Heart left ventricle (tissue), 16 donors: ENCODE measurements at places on chromosomes 16 and 17.

- no peak for DNase-seq
Observed at GRCh38 chr17:75199886-75200618, 5.4 kb upstream of the NUP85 start.

DNA sequence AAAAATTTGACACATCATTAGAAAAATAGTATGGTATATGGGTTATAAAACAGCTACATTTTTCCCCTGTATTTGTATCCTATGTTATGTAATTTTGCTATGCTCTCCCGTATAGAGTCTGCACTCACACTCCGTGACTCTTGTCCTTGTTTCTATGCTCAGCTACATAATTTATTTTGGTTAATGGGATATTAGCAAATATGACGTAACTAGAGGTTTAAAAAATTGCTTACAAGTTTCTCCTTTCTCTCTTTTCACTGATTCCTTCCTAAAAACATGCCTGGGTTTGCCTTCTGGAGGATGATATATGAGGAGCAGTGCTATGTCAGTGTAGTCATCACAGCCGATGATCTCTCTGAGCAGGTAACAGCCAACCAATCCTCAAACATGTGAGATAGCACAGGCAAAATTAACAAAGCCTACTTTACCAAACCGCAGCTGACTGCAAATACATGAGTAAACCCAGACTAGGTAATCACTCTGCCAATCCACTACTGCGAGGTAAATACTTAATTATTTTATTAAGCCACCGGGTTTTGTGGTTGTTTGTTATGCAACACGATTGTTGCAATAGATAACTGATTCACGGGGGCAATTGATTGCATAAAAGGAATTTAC is 126.9 kb downstream of the KIF2B start:
- DNase-seq, result no peak

DNA sequence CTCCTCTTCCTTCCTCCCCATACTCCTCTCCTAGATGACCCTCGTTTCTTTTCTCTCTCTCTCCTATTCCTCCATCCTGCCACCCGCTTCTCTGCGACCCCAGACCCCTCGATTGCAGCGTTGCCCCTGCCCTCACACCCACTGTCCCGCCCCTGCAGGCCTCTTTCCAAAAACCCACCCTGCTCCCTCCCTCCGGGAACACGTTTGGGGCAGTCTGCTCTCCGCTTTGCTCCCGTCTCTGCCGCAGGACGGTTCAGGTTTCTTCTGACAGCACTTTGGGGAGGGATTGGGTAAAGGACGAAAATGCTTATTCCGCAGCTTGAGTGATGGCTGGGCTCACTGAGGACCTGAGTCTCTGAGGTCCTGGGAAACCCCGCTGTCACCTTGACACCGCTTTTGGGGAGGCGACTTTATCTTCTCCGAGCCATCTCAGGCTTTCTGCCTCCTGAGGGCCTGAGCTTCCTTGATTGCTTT is 690 bp downstream of the NDE1 start:
- peak; percentile 47 for DNase-seq

DNA sequence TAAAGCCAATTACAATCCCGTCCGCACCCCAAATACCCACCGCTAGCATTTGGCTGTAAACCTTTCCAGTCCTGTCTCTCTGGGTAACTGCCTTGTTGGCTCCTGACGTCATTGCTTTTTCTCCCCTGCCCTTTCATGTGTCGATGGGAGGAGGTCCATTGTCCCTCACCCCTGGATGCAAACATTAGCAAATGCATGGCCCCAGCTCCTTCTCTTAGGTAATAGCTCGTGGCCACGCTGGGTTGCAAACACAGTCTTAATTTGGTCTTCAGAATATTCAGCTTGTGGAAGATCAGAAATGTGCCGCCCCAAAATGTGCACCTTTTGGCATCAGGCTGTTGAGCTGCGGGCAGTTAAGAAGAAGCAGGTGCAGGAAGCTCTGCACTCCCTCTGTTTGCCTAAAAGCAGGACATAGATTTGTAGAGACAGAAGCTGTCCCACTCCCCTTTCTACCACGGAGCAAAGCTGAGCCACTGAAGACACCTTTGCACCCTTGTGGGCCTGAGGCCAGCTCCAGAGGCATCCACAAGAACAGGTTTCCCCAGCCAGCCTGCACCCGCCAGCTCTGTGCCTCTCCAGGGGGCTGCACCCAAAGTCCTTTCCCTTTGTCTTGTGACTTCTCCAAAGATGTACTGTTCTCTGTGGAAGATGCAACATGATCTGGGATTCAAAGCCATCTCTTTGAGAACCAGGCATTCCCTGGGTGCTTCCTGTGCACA is 127.3 kb downstream of the MGAT5B start:
- no peak for DNase-seq

- no peak for DNase-seq
Observed at GRCh38 chr16:46916980-46917379, 32.8 kb downstream of the GPT2 start.

DNA sequence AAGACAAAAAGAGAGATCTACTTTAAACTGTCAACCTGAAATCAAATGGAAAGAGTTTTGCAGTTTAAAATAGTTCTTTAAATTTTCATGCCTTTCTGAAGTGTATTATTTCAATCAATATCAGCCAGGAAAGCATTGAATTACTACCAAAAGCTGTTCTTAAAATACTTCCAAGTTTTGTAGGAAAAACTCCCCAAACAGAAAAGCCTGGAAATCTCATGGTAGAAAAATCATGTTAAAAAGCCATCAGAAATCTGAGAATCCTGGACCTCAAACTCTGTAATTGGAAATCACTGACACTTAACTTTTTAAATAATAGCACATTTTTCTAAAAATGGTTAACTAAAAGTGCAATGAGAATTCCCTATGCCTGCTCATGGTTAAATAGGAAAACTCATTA is 63.3 kb upstream of the CNTNAP4 start:
- DNase-seq, result no peak

GRCh38 chr16:27455700-27456099 is 53.7 kb downstream of the IL21R start:
- no peak for DNase-seq

GRCh38 chr17:27430383-27430840 is 25.8 kb upstream of the KSR1 start:
- DNase-seq, result no peak

DNA sequence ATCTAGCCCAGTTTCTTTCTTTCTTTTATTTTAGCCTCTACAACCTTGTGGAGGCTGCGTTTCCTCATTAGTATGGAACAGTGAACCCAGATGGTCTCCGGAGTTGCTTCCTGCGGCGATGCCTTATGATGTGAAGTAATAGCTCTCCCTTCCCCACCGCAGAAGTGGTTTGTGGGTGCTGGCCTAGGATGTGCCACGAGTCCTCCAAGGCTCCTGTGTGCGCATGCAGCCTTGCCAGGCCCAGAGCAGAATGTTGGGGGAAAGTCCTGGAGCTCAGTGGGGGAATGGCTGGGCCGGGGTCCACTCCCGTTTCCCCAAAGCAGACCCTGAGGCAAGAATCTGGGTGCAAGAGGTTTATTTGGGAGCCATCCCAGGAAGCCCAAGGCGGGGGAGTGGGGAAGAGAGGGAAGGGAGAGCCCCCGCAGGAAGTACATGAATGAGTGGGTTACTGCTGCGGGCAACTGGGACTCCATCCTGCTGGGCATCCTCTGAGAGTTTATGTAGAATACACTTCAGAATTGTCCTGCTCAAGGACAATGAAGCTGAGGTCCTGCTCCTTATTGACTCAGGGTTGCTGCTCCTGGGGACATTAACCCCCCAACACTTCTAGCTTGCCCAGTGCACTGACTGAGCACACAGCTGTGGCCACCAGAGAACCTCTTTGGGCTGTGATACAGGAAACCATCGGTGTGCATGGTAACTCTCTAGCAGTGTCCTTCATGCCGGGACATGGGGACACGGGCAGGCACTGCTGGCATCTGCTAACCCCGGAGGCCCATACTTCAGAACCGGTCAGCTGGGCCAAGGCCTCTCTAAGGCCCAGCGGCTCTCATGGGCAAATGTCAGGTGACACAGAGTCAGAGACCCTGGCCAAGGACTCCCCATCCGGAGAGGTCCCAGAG is 3.7 kb upstream of the HCRT start:
- DNase-seq, result no peak

- DNase-seq, result peak; percentile 9
Observed at GRCh38 chr17:280216-280615, 72.4 kb downstream of the RPH3AL start.

DNA sequence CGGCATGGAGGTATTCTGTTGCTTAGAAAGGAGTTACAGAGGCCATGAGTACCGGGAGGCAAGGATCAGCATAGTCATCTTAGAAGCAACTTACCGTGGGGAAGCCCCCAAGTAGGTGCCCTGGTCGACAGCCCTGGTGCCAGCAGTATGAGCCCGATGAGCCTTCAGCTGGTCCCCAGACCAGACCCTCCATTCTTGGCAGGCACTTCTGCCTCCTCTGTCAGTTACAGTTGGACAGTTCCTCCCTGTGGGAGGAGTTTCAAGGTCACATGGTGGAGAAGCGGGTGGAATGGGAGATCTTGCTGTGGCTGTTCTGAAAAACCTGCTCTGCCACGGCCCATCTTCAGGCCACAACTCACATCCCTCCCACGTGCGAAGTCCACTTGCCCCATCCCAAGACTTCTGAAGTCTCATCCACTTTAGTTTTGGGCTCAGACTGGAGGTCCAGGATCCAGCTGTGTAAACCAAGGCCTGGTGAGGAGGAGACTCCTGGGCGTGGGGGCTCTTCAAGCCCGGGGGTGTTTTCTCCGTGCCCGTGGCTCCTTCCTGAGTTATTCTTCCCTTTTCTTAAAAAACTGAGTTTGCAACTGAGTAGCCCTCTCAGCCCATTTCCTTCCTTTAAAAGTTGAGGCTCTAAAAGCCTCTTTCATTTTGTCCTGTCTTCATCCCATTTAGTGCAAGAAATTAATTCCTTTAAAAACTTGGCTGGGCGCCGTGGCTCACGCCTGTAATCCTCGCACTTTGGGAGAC is 133.5 kb downstream of the SEC14L1 start:
- DNase-seq, result no peak

DNA sequence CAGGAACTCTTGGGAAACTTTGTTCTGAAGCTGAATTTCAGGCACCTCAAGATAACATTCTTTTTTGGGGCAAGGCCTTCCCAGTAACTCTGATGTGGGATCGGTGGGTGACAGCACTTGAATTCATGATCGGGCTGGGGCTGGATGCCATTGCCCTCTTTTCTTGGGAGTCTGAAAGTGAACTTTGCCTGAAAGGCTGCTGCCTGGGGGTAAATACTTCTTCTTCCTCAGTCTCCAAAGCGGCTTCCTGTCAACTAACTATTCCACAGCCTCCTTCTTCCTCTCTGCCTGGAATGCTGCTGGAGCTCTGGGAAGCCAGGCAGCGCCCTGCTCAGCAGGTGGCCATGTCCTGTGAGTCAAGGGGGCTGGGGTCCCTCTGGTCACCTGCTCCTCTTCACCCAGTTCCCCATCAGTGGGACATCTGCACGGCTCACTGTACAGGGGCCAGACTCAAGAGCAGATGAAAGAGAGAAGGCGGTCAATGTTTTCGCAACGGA is 79.5 kb downstream of the WIPI1 start:
- DNase-seq, result peak; percentile 26

- no peak for DNase-seq
Observed at GRCh38 chr16:79928142-79928873, 327.8 kb upstream of the MAF start.

DNA sequence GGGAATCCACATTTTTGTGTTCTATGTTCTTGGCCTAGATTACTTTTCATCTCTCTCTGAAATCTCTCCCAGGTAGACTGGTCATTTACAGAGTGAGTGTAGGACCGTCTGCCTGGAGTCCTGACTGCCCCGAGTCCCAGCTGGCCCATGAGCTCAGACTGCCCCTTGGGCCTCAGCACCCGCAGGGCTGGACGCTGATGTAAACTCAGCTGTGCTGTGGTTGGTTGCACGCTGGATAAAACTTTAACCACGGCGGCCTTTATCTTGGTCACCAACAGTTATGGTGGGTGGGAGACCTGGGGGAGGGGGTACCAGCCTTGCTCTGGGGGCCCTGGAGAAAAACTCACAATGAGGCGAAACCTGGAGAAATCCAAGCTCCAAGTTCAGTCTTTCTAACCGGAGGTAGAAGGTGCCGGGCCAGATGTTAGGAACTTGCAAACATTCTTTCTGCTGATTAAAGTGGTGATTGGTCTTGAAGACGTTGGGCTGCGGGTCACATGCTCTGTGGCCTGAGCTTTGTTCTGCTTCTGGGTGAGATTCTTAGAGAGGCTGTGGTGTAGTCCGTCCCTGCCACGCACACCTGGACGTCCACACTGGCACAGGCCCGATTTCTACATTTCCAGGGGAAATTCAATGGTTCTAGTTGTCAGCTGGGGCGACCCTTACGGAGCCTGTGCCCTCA is 6.9 kb downstream of the METRNL start:
- DNase-seq, result no peak

- no peak for DNase-seq
Observed at GRCh38 chr16:78428193-78428592, 328.7 kb downstream of the WWOX start.

- no peak for DNase-seq
Observed at GRCh38 chr17:30337393-30337999, 3.6 kb upstream of the TMIGD1 start.

DNA sequence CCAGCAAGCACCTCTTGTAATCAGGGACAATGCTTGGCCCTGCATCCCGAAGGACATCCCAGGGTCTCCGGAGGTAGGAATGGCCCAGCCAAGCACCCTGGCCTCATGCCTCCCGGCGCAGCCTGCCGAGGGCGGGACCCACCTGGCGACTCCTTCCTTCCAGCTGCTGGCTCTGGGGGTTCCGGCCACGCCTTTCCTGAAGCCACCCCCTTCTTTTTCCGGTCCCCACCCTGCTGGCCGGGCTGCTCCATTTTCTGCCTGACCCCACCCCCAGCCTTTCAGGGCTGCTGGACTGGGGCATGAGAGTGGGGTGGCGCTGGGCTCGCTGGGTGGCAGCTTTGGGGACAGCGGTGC is 22.5 kb upstream of the CIBAR2 start:
- DNase-seq, result peak; percentile 79

GRCh38 chr17:68567035-68567434 is 34.1 kb downstream of the FAM20A start:
- DNase-seq, result no peak

DNA sequence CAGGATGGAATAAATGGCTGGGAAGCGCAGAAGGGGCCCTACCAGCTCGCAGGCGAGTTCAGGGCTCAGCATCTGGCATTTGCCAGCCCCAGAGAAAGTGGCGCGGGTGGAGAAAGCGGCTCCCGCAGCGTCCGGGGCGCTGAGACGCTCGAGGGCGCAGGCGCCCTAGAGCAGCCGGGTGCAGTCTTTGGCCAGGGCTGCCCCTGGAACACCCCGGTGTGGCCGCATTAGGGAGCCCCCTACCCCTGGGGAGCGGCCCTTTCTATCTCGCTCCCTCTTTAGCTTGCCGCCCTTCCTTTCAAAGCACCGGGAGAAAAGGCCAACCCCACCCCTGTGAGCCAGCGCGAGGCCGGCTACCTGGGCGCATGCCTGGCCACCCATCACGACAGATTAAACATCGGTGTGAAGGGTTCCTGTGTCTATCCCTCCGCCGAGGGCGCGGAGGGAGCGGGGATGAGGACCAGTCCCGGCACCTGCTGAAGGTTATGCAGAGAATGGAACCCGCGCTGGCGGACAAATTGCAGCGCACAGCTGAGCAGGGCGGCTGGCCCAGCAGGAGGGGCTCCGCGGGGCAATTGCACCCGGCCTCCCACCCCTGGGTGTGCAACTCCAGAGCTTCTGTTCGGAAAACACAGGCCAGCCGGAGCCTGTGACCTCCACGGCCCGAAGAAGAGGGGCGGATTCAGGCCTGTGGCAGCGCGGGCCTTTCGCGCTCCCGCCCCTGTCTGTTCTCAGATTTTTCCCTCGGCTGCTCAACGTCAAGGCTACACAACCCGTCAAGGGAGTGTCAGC is 15.6 kb upstream of the FOXF1 start:
- no peak for DNase-seq
